Stimulated activated CD4-positive, alpha-beta T cell treated with anti-CD3 and anti-CD28 coated beads, Interleukin-2, amount 100 ng/mL, for 24 hours (primary cell): ENCODE measurements at places on chromosomes 5 and 9.
A peak's percentile ranks its signal among the peaks of the same experiment; 100 is the strongest.

DNA sequence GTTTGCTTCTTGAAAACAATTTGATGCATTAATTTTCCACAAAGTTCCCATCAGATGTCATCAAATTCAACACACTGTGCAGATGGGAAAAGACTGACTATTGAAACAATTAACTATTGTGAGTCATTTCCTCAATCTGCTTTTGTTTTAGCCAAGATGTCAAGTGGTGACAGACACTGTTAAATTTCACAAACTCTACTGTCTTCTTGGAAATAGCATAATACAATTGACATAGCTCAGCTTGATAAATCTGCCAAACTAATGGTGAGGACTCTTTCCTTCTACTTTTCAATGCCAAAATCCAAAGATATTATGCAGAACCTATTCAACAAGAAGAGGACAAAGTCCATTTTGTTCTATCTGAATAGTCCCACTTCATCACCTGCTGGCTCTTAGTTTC, 242.3 kb downstream of the CAAP1 start:
- DNase-seq = no peak

DNA sequence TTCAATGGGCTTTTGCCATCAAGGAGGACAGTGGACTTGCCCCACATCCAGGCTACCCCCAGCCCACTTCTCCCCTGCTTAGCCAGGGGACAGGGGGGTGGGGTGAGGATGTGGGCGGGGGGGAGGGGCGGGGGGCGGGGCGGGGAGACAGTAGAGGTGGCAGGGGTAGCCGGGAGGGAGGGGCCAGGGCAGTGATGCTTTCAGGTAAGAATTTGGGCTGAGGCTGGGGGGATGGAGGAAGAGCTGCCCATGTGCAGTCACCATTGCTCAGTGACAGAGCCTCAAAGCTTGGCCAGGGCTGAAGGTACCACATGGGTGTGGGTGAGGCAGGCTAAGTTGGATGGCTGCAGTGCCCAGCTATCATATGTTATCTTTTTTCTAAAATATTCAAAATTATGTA, 40.7 kb upstream of the HNRNPA0 start:
- no peak for DNase-seq

GRCh38 chr5:35158622-35159369, 71.5 kb downstream of the PRLR start:
- DNase-seq = no peak

DNA sequence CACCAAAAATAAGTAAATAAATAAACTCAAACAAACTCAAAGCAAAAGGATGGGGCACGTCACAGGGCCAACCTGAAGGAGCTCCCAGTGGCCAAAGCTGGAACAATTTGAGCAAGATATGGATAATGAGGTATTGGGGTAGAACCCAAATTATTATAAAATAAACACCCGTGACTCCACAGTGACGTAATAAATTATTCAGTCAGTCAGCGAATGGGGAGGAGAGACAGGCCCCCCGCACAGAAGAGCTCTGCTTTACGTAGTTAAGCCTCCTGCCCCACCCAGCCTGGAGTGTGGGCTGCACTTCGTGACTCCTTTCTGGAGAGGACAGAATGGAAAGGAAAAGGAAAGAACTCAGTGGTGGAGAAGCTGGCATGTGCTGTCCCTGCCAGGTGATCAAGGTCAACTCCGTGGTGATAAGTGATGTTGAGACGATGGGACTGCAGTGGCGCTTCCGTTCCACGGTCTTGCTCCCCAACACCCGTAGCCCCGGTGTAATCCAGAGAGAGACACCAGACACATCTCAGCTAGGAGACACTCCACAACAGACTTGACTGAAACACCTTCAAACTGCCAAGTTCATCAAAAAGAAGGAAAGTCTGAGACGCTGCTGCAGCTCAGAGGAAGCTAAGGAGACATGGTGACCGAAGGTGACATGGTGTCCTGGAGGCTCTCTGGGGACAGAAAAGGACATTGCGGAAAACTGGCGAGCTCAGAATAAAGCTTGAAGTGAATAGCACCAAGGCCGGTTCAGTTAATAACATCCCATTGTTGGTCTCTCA, 83.3 kb upstream of the COL5A1 start:
- DNase-seq = no peak

- DNase-seq = no peak
Measured at GRCh38 chr5:52468976-52469375, 318.7 kb upstream of the ITGA1 start.

- DNase-seq = no peak
Measured at GRCh38 chr9:93110311-93110855, 14.4 kb downstream of the CARD19 start.

- DNase-seq = no peak
Measured at GRCh38 chr9:128097543-128098296, 29.7 kb downstream of the SLC25A25 start.

- no peak for DNase-seq
Measured at GRCh38 chr9:130893341-130894101, 3.1 kb downstream of the QRFP start.

DNA sequence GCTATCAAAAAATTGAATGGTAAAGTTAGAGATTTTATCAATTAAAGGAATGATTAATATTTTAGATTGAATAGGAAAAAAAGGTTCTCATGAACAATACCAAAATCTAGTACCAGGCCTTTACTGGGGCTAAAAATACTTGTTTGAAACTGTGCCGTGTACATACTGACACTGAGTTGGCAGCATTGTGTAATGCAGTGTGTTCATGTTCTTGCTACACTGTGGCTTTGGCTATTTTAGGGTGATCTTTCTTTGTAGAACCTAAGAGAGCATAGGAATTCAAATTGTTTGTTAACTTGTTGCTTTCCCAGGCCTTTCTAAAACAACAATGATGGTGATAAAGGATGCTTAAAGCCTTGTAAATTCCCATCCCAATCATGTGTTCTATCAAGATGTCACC, 80.9 kb downstream of the KIF4B start:
- no peak for DNase-seq

DNA sequence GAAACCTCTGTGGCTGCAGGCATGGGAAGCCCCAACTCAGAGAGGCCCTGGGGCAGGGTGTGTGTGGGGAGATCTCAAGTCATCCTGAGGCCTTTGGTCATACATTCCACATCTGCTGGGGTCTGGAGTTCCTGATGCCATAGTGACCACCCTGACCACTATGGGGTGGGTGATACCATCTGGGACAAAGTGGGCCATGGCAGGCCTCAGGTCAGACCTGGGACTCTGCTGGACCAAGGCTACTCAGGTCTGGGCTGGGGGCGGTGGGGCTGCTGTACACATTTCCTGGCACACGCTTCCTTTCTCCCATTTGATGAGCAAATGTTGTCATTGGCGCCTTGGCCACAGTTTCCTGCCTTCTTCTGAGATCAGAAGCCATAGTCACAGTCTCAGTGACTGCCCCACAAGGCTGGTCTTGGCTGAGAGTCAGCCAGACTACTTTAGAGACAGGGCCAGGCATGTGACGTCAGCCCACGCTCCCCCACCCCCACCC, 15.1 kb upstream of the ACSL6 start:
- no peak for DNase-seq

DNA sequence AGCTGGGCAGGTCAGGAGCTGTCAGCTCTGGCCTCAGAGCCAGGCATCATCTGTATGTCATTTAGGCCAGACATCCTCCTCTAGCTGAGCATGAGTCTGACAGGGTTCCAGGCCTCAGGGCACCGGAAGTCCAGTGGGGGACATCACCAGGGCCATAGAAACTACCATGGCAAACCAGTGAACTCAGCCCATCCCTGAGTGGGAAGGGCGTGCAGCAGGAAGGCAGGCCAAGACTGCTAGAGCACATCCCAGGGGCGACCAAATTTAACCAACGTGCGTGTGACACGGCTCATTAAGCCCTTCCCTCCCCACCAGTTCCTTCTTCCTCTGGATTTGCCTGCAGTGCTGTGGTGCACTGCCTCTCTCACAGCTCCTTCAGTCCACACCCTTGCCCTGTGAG, 75.9 kb downstream of the COL27A1 start:
- no peak for DNase-seq

GRCh38 chr5:18380729-18381362, 746.6 kb downstream of the TAF11L14 start:
- DNase-seq = no peak

GRCh38 chr5:32249668-32250067, 63.1 kb downstream of the MTMR12 start:
- DNase-seq = no peak

GRCh38 chr5:77003246-77003645, 27.0 kb upstream of the AGGF1 start:
- DNase-seq = no peak

- no peak for DNase-seq
Measured at GRCh38 chr9:91134608-91135007, 227.1 kb downstream of the AUH start.

DNA sequence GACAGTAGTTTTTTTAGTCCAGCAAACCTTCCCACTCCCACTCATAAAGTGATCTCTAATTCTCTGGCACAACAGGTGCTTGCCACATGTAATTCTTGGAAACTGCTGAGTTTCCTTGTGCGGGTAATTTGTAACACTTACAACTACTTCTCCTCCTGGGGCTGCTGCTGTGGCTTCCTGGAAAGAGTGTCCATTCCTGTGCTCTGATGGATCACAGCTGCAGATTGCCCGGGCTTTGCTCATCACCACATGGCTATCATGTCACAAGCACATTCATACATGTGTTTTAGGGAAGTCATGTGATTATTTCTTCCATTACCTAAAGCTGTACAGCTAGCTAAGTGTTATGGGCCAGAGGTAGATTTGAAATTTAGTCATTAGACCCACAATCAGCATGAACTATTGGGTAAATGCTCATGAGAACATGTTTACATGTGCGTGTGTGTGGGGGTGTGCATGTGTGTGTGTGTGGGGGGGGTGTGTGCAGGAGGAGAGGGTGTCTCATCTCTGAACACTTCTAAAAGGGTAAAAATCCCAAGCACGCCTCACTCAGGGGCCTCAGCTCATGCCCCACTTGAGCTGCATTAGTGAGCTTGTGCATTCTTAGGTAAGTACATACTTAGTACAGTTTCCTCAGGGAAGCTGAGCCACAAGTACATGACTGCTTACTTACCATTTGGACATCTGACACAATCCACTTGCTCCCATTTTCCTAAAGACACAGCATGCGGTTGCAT, 118.1 kb upstream of the CCDC112 start:
- DNase-seq = no peak

DNA sequence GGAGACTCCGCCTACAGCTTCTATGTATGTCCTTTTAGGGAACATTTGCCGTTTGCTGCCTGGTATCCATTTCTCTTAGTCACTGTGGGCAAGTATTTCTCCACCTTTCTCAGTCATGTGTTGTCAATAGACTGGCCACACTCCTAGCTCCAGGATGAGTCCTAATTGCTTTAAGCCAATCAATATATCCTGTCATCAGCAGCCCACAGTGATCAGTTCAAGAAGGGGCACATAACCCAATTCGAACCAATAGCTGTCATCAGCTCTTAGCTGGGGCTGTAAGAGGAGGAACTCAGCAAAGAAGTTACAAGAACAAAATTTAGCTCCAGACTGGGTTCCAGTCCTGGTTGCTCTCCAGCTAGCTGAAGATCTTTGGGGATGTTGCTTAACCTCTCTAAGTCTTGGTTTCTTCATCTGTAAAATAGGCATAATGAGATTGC, 70.7 kb upstream of the MAN2A1 start:
- no peak for DNase-seq

GRCh38 chr9:88007291-88007650, 32.9 kb upstream of the CDK20 start:
- DNase-seq = peak; percentile 70

- no peak for DNase-seq
Measured at GRCh38 chr5:160230686-160231527, 1.6 kb downstream of the FABP6 start.

GRCh38 chr9:84293001-84293798, 47.4 kb downstream of the SLC28A3 start:
- no peak for DNase-seq

DNA sequence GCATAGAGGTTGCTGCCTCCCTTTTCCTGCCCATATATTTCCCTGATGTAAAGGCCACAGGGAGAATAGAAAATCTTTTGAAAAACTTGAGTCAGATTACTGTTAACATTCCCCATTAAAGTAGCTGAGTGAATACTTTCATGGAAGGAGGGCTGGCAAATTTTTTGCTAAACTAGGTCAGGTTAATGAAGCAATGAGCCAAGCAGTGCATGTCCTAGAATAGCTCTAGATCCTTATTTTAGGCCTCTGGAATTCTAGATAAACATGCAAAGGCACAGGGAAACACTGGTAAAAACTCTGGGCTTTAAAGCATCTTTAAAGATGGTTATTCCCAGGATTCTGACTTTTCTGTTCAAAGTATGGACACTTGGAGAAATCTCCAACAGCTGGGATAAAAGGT, 27.9 kb downstream of the TTC1 start:
- DNase-seq = no peak

DNA sequence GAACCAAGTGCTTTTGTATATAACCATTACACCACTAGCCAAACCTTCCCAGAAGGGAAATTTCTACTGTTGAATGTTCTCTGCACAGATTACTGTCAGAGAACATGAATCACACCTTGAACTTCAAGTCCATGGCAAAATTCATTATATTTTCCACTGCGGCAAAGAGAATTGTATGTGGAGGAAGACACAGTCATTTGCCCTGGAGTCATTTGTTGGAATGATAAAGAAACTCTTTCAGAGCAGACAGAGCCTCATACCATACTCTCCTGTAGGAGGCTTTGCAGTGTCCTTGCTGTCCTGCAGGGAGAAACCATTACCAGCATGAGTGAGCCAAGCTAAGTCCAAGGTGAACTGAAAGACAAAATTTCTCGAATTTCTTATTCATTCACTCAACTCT, 369.0 kb downstream of the ARHGEF28 start:
- no peak for DNase-seq

DNA sequence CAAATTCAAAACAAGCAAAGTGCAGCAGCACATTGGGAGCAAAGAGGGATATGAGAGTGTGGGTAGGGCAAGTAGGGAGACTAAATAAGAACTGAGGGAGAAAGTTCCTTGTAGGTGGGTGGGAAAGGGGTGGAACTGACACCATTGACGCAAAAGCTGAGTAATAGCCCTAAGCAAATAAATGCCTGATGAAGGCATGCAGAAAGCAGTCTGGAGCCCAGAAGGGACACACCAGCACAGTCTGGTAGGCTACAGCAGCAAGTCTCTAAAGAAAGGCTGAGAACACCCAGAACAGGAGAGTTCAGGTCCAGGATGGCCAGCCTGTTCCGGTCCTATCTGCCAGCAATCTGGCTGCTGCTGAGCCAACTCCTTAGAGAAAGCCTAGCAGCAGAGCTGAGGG, at the start of gene INSL4:
INSL4 (plus strand) TSS at position 208 of the 400 bp plus-strand sequence; CDS start at position 313, 105 bp downstream.
- DNase-seq = no peak

- no peak for DNase-seq
Measured at GRCh38 chr5:102792705-102793104, 37.6 kb downstream of the PAM start.

GRCh38 chr9:132367613-132368313, 13.0 kb upstream of the SETX start:
- DNase-seq = no peak

GRCh38 chr5:73985145-73985544, 359.1 kb downstream of the ARHGEF28 start:
- DNase-seq = no peak

GRCh38 chr9:89352874-89353649, 34.8 kb downstream of the SECISBP2 start:
- DNase-seq = no peak

GRCh38 chr5:3325972-3326840, 269.4 kb upstream of the IRX1 start:
- DNase-seq = no peak
